ENCODE measurements at places on chromosomes 5 and 9.
A peak's percentile ranks its signal among the peaks of the same experiment; 100 is the strongest.

DNA sequence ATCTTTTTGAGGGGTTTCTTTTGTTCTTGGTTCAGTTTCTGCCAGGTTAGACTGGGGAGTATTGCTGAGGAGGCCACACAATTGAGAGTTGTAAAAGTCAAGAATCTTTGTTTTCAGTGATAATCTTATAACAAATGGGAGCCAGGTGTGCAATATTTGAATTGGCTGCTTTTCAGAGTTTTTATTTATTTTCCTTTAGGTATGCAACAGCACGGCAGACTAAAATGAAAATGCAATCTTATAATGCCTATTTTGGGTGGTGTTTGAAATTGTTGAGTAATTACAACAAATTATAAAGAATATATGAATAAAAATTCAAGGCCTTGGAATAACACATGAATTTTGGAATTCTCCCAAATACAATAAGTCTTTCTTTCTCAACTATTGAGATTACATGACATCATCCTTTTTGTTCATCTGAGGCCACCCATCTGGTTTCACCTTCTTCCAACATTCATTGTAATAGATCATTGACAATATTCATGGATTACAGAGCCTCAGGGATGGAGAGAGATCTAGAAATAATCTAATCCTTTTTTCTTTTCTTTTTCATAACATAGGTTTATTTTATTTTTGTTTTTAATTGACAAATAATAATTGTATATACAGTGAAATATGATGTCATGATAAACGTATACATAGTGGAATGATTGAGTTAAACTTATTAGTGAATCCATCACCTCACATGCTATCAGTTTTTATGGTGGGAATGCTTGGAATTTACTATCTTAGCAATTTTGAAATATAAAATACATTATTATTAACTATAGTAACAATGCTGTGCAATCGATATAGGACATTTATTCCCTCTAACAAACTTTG lies 1061.0 kb downstream of the NR2F1-AS1 start:
- DNase-seq, result peak; percentile 79

DNA sequence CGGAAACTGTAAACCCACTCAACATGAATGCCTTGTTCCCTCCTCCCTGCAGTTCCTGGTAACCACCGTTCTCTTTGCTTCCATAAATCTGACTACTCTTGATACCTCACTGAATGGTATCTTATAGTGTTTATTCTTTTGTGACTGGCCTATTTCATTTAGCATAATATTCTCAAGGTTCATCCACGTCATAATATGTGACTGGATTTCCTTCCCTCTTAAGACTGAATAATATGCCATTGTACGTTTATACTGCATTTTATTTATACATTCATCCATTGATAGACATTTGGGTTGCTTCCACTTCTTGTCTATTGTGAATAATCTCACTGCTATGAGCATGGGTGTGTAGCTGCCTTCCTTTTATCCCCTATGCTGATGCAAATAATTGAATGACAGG lies 253.3 kb upstream of the SMARCA2 start:
- DNase-seq, result no peak

DNA sequence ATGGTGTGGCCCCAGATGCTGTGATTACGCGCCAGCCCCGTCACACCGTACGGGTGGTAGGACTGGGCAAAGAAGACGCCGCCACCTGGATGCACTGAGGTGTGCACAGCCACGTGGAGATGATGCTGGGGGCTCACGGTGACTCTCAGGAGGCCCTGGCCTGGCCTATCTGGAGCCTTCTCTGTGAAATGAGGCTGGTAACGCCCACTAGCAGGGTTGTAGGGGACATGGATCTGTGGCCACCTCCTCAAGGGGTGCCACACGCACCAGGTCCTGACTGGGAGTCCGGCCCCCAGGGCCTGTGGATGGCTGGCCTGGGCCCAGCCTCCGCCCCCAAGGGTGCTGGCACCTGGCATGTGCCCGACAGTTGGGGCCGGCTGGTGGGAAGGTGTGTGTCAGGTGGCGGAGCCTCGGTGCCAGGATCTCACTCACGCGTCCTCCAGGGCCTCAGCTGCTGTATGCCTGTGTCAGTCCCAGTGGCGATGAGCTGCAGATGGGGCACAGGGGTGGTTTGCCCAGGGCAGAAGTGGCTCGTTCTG lies 32.4 kb downstream of the NEK6 start:
- DNase-seq, result no peak

- DNase-seq, result no peak
These were observed 93.1 kb downstream of the RALGPS1 start for GRCh38 chr9:127007638-127008037.

GRCh38 chr5:81922854-81923279 lies 49.0 kb upstream of the ATG10 start:
- peak; percentile 51 for DNase-seq

GRCh38 chr5:149371296-149371962 lies 7.7 kb downstream of the IL17B start:
- peak; percentile 61 for DNase-seq

Data from NCI-H345 (cell line).